ENCODE measurements at places on chromosomes 7 and 10.

- DNase-seq = no peak
Measured at GRCh38 chr7:1674161-1675035, 4.3 kb downstream of the ELFN1 start.

GRCh38 chr10:78017856-78018255 is 11.5 kb downstream of the POLR3A start:
- DNase-seq = no peak

GRCh38 chr10:124378271-124378670 is 40.5 kb downstream of the OAT start:
- DNase-seq = no peak

DNA sequence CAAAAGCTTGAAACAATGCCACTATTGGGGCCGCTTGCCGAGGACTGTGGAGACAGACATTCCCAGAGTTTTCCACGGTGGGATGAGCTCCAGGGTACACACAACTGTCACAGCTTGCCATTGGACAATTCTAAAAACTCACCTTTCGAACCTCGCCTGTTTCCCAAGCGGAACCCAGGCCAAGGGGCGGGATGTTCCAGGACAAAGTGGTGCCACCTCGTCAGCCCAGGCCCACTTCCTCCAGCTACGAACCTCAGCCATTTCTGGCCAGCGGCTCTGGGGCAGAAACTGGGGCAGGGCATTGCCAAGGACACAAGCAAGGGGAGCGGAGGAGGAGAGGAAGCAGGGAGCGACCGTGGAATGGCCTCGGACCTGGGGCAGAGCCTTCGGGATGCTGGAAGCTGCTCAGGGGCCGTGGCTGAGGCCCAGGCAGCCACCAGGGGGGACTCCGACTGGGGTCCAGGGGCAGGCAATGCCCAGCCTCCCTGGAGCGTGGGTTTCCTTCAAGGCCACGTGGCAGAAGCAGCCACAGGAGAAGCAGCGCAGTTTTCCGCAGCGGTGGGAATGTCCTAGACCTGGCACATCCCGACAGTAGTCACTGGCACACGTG is 44.7 kb upstream of the INSIG1 start:
- DNase-seq = no peak

DNA sequence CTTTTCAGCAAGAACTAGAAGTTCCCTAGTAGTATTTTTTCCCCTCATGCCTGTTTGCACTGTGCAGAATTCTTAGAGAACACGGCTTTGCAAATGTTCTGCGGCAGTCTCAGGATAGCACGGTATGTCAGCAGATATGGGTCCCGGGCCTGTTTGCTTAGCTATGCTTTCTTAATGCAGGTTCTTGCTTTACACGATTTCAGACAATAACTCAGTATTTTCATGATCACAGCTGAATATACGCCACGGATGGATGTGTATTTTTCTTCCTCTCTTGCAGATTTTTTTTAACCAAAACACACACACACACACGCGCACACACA is 137.3 kb downstream of the HECW1 start:
- DNase-seq = no peak

- no peak for DNase-seq
Measured at GRCh38 chr10:17751781-17752445, at the start of gene TMEM236. TSS of gene TMEM236 (plus strand) at chr10:17752201. CDS start at chr10:17752296, 95 bp downstream.

DNA sequence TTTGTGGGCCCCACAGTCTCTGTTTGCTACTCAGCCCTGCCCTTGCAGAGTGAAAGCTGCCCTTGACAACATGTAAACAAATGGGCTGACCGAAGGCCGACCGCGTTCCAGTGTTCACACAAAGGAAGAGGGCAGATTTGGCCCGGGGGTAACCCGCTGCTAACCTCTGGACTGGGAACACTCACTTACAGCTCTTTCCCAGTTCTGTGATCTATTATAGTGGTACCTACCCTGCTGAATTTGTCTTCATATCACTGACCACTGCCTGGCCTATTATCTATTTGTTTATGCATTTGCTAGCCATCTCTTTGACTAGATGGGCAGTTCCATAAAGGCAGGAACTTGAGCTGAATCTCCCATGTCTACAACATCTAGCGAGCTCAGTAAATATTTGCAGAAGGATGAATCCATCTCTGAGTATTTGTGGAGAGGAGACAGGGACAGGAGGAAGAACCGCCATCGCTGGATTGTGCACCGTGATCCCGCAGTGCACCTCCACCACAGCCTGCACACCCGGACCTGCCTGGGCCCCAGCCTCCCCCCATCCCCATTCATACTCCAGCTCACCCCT is 15.2 kb downstream of the SLC29A3 start:
- DNase-seq = no peak

- DNase-seq = no peak
Measured at GRCh38 chr10:71970869-71971268, 6.7 kb downstream of the CHST3 start.

- DNase-seq = peak; percentile 24
Measured at GRCh38 chr10:103800789-103801540, 54.4 kb downstream of the SH3PXD2A start.

GRCh38 chr7:2614631-2615330 is 17.0 kb upstream of the TTYH3 start:
- no peak for DNase-seq

GRCh38 chr7:108376206-108376605 is 80.0 kb downstream of the NRCAM start:
- DNase-seq = no peak

- no peak for DNase-seq
Measured at GRCh38 chr7:23357190-23358093, 58.3 kb downstream of the MALSU1 start.

GRCh38 chr10:89283936-89284475 is 17.8 kb upstream of the IFIT2 start:
- DNase-seq = no peak

- DNase-seq = no peak
Measured at GRCh38 chr7:82789883-82790609, 346.5 kb upstream of the CACNA2D1 start.

- no peak for DNase-seq
Measured at GRCh38 chr7:17506596-17506995, 208.1 kb downstream of the AHR start.

GRCh38 chr10:130769146-130770017 is 542.1 kb downstream of the TCERG1L start:
- no peak for DNase-seq

DNA sequence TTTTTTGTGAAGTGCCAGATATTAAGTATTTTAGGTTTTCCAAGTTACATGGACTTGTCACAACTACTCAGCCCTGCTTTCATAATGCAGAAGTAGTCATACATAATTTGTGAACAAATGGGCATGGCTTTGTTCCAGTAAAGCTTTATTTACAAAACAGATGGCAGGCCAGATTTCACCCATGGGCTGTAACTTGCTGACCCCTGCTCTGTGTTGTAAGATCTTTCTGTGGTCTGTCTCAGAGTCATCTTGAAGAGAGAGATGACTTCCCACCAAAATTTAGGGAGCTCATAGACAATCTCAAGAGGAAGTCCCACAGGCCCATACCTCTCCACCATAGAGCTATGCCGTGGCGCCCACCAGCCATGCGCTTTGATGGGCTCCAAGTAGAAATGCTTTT is 616.1 kb downstream of the LRMDA start:
- no peak for DNase-seq

- DNase-seq = no peak
Measured at GRCh38 chr10:60266513-60266912, 123.2 kb downstream of the ANK3 start.

DNA sequence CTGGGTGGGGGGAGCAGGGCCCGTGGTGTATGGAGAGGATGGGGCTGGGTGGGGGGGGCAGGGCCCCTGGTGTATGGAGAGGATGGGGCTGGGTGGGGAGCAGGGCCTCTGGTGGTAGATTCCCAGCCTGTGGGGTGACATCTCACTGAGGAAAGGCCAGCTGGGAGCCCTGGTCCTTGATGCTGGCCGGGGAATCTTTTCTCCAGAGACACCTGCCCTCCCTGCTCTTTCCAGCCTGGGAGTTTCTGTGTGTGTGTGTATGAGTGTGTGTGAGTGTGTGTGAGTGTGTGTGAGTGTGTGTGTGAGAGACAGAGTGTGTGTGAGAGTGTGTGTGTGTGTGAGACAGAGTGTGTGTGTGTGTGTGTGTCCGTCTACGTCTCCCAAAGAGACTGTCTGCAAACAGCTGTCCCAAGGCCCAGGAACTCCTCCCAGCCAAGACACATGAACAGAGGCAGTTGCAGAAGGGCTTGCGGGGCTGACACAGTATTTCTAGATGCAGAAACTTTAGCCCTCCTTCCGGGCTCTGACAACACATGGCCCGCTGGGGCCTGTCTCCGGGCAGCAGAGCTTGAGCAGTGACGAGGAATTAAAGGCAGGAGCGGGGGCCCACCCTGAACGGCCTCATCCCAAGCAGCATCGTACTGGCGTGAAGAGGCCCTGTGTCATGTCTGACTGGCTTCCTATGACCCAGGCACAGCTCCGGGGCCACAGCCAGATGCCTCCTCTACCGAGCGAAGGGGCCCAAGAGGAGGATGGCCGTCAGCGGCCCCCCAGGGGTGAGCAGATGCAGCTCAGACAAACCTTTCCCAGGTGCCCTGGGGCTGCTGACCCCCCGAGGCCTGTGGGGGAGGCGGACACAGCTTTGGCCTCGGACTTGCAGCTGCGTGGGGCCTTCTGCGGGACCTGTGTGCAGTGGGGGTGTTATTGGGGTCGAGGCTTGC is 24.3 kb downstream of the FAM20C start:
- DNase-seq = no peak

DNA sequence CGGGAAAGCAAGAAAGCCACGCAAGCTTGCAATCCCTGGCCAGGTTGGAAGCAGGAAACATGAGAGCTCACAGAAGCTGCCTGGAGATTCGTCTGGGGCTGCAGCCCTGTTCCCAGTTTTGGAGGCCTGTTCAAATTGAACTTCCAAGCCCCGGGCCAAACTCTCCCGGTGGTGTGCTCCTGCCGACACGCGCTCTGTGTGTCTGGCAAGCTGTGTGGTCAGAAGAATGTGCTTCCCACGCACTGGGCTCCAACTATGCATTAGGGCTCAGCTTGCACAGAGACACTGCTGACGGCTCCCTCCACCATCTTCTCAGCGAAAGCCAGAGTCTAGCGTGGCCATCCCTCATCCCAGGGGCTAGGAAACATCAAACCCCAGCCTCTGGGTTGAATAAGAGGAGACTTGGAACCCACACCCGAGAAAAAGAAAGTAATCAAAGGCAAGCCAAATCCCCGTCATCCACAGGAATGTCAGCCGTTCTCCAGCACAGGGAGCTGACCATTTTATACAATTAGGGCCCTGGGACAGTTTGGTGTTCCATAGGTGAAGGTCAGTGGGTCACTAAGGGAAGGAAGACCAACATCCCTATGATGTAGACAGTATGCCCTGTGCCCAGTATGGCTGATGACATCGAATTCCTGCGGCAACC is 107.2 kb downstream of the FGFR2 start:
- no peak for DNase-seq

DNA sequence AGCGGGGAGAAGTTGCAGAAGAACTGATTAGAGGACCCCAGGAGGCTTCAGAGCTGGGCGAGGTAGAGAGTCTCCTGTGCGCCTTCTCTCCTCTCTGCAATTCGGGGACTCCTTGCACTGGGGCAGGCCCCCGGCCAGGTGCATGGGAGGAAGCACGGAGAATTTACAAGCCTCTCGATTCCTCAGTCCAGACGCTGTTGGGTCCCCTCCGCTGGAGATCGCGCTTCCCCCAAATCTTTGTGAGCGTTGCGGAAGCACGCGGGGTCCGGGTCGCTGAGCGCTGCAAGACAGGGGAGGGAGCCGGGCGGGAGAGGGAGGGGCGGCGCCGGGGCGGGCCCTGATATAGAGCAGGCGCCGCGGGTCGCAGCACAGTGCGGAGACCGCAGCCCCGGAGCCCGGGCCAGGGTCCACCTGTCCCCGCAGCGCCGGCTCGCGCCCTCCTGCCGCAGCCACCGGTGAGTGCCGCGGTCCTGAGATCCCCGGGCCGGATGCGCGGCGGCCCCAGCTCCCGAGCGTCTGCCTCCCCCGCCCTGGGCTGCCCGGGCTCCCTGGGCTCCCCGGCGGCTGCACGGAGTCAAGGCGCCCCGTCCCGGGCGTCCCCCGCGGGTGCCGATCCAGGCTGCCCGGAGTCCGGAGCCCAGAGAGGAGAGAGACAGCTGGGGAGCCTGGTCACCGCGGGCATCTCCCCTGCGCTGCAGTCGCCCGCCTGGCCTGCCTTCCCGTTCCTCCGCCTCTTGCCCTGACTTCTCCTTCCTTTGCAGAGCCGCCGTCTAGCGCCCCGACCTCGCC is at the start of gene PLAU:
Gene PLAU (plus strand): TSS at position 369 of the 789 bp plus-strand sequence. CDS start 424 bp downstream, outside the sequence.
- DNase-seq = no peak
